ENCODE measurements at places on chromosomes 2 and 18. TPM values are rescaled to one million over a fixed set of nuclear protein-coding genes. Genes with fewer than 3 reads are reported as not detected.

FER1L5 gene
- total RNA-seq = 0.30 TPM

SH2D6 gene
- total RNA-seq = not detected

ACTR2 gene
- total RNA-seq = 44.5 TPM

DSC2 gene
- total RNA-seq = 0.23 TPM

CABLES1 gene
- 11.7 TPM for total RNA-seq

SELENOI gene
- 5.7 TPM for total RNA-seq

ALKAL2 gene
- not detected for total RNA-seq

LYG2 gene
- not detected for total RNA-seq

MEIS1 gene
- total RNA-seq = 29.5 TPM

PCBP1 gene
- total RNA-seq = 21.3 TPM

ARHGAP25 gene
- 1.1 TPM for total RNA-seq

PROC gene
- not detected for total RNA-seq

CHRNG gene
- total RNA-seq = not detected

RBFA gene
- 24.8 TPM for total RNA-seq

CLEC4F gene
- total RNA-seq = not detected

MYO5B gene
- 0.53 TPM for total RNA-seq

NCKAP1 gene
- 105 TPM for total RNA-seq

CRYGC gene
- not detected for total RNA-seq

TOGARAM2 gene
- total RNA-seq = not detected

VPS4B gene
- 35.9 TPM for total RNA-seq
